ENCODE measurements at places on chromosomes 11 and 22.

DNA sequence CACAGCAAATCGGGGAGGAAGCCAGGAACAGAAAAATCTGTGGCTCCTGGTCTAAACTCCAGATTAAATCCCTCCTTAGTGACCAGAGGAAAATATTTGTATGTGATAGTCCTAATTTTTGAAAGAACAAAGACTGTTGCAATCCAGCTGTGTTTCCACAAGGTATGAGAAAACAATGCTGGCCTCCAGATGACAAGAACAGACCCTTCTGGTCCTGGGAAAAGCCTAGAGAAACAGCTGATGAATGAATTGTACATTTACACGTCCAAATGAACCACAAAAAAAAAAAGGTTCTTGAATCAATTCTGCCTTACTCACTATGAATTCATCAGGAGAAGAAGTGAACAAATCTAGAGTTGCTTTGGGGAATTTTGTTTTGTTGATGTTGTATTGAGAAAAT, 63.7 kb downstream of the ETS1 start:
- no peak for DNase-seq

DNA sequence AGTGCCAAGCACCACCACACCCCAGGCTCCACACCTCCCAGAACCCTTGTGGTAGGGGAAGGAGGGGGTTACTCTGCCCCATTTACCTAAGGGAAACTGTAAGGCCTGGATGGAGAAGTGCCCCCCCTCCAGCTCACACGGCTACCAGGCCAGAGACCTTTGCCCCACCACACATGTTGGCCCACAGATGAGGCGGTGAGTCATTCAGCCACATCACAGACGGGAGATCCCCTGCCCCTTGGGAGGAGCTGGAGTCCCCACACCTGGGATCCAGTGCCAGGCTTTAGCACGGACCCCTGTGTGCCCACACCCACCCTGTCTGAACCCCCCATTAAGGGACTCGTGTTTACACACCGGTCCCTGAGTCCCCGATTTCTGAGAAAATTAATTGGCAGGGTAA, 24.9 kb downstream of the CDKN1C start:
- no peak for DNase-seq

DNA sequence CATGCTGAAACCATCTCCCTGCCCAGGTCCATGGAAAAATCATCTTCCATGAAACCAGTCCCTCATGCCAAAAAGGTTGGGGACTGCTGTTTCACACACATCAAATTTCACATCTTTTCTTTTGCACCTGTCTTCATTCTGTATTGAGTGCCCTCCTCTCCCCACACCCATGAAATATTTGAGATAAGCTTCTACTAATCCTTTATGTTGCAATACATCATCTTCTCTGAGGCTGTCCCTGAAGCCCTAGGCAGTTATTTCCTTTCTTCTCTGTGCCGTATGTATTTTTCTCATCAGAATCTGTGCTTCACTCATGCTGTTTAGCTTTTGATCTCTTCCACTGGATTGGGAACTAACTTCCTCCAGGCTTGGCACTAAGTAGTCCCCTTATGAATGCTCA, 40.0 kb upstream of the RRM1 start:
- DNase-seq: no peak

DNA sequence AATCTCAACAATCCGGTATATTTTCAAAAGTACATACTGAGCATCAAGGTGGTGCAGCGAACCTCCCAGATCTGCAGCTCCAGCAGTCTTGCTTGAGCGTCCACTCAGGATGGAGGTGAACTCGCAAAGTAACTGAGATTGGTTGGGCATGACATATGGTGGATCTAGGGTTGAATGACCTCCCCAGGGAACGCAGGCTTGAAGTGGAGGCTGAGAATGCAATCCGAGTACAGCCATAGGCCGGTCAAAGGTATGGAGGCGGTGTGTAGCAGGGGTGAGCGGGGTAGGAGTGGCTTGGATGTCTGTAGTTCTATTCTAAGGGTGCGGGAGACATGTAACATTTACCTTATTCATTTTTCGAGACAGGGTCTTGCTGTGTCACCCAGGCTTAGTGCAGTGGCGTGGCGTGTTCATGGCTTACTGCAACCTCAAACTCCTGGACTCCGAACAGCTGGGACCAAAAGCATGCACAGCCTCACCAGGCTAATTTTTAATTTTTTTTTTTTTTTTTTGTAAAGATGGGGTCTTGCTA, 631 bp upstream of the C22orf39 start:
- no peak for DNase-seq

DNA sequence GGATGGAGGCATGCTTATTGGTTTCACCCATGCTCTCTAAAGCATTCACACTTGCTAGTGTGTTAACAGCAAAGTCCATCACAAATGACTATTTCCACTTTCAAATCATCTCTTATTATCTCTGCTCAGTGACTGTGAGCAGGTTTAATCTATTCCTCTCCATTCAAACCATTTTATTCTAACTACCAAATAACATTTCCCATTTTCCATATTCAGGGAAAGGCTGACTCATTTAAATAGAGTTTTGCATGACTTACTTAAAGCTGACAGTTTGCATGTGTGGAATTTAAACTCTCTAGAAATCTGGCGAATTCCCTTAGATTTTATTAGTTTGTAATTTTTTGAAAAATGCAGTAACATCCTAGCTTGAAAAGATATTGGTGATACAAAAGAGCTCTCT, 615.7 kb upstream of the LRRC4C start:
- no peak for DNase-seq

GRCh38 chr11:38019072-38019775, 1421.2 kb upstream of the RAG2 start:
- DNase-seq: no peak

- no peak for DNase-seq
Observed at GRCh38 chr11:44258190-44258489, 51.8 kb downstream of the ALX4 start.

DNA sequence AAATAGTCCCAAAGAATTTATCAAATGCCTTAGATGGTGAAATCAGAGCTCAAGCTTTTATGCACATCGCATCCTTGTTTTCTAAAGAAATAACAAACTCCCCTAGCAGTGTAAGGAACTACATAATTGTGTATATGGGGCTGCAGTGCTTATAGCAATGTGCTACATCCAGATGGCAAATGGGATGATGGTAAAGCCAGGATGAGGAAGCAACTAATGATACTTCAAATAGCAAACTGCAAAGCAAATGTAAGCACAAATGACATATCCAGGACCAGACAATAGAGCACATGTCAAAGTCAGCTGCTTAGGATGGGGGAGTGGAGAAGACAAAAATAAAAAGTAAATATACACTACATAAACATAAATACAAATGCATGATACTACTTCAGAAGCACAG, 425.9 kb downstream of the OPCML start:
- no peak for DNase-seq

GRCh38 chr11:44904261-44905020, 46.2 kb downstream of the TP53I11 start:
- no peak for DNase-seq

GRCh38 chr22:43273902-43274484, 69.2 kb downstream of the SCUBE1 start:
- DNase-seq: no peak

- DNase-seq: no peak
Observed at GRCh38 chr11:92738276-92738675, 231.2 kb upstream of the MTNR1B start.

- DNase-seq: no peak
Observed at GRCh38 chr11:67600324-67601029, 6.3 kb upstream of the NDUFV1 start.

DNA sequence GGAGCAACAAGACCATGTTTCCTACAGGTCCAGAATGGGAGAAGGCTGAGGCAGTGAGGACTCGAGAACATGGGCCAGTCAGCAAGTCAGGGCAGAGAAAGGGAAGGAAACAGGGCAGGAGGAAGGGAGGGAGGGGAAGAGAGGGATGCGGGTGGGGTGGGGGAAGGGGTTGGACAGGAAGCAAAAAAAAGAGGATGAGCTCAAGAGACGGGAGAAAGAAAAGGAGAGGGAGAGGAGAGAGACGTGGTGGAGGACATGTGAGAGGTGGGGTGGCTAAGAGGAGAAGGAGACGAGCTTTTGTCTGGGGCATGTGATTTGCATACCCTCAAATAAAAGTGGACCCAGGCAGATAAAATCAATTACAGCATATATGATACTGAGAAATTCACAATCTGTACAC, 389.5 kb upstream of the B3GAT1 start:
- DNase-seq: no peak

- DNase-seq: no peak
Observed at GRCh38 chr11:94928117-94928990, 45.0 kb downstream of the CWC15 start.

GRCh38 chr11:34749666-34750659, 129.1 kb downstream of the EHF start:
- no peak for DNase-seq

DNA sequence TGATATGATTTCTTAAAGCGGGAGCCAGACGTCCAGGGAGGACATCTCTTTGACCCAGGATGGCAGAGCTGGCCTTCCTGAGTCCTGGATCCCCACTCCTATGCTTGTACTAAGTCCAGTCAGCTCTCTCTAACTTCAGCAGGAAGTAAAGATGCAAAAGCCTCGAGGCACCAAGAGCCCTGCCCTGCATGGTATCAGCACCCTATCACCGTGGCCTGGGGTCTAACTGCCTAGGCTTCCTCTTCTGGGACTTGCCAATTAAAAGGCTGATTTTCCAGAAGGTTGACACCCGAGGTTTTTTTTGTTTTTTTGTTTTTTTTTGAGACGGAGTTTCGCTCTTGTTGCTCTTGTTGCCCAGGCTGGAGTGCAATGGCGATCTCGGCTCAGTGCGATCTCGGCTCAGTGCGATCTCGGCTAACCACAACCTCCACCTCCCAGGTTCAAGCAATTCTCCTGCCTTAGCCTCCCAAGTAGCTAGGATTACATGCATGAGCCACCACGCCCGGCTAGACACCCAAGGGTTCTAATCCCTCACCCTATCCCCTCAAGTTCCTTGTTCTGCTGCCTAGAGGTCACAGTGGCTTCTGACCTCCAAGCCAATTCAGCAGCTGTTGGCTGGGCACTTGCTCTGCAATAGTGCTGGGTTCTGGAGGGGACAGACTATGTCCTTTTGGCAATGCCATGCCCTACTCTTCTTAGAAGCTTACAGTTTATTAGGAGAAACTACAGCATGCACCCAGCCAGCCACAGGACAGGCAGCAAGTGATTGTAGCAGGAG, 50.6 kb upstream of the FTH1 start:
- DNase-seq: no peak

GRCh38 chr11:100866453-100866852, 179.4 kb downstream of the ARHGAP42 start:
- DNase-seq: no peak

GRCh38 chr22:42639541-42640241, 710 bp downstream of the ATP5MGL start:
- DNase-seq: no peak

- no peak for DNase-seq
Observed at GRCh38 chr22:25930788-25931310, 188.9 kb downstream of the MYO18B start.

GRCh38 chr11:83957038-83957900, 671.1 kb upstream of the CCDC90B start:
- DNase-seq: no peak

- no peak for DNase-seq
Observed at GRCh38 chr11:70064008-70064725, 13.9 kb upstream of the ANO1 start.

GRCh38 chr11:33724644-33725035, 11.6 kb downstream of the CD59 start:
- no peak for DNase-seq

GRCh38 chr11:108009497-108010370, 1.0 kb downstream of the CUL5 start:
- DNase-seq: no peak

- DNase-seq: no peak
Observed at GRCh38 chr11:96054870-96055705, 131.2 kb upstream of the MTMR2 start.

GRCh38 chr22:38460426-38460840, 5.4 kb upstream of the KCNJ4 start:
- DNase-seq: no peak

GRCh38 chr11:13042873-13043342, 33.8 kb downstream of the RASSF10 start:
- no peak for DNase-seq

DNA sequence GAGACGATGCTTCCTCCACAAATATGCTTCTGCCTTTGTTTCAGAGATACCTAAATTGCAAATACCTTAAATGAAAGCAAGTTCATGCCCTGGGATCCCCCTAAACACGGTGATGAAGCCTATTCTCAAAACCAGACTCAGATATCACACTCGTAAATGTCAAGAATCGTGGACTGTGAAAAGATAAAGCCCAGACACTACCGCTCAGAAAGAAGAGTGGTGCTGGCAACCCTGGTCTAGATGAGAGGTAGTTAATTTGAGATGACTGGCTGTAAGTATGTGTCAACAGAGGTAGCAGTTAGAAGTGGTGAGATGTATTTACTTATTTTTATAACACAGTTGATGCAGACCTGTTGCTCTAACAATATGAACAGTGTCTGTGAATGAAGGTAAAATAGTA, 2.5 kb downstream of the OVCH2 start:
- DNase-seq: no peak

DNA sequence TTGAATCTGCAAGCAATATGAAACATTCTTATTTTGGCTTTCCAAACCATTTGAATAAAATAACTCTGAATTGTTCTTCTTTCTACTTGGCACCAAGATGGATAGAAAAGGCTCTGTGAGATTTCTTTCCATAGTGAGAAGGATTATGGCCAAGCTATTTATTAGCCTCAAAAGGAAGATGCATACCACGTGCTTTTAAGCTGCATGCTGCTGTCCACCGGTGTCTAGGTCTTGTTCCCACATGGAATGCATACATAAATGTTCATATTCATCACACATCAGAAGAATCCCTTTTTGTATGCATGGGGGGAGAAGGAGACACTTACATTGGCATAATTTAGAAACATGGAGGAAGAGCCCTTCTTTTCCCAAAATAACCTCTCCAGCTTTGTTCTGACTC, 273.4 kb downstream of the FAM76B start:
- no peak for DNase-seq

- DNase-seq: no peak
Observed at GRCh38 chr11:126348806-126349582, 6.5 kb upstream of the ST3GAL4 start.

GRCh38 chr11:125164091-125164421, 495 bp upstream of the PKNOX2 start:
- DNase-seq: no peak
